ENCODE measurements at places on chromosomes 2 and 18.

- DNase-seq: no peak
These were observed 31.6 kb upstream of the ATG16L1 start for GRCh38 chr2:233219848-233220247.

- DNase-seq: no peak
These were observed 5.9 kb upstream of the DNAJC27 start for GRCh38 chr2:24977631-24978030.

DNA sequence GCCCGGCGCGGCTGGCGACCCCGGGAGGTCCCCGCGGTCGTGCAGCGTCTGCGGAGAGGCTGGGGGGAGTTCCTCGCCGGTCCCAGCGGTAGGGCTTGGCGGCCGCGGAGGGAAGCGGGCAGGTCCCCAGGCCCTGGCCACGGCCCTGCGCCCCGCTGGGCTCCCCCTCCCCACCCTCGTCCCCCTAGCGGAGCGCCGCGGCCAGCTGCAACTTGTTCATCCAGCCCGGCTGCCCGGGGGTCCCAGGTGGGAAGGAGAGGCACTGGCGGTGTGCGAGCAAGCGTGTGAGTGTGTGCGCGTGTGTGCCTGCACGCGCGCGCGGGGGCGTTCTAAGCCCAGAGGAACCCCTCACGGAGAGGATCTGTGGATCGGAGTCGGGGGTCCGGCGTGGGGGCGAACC lies 1.3 kb downstream of the PTPRM start:
- peak; percentile 75 for DNase-seq

- DNase-seq: no peak
These were observed 49.5 kb upstream of the POLE4 start for GRCh38 chr2:74908748-74909444.

DNA sequence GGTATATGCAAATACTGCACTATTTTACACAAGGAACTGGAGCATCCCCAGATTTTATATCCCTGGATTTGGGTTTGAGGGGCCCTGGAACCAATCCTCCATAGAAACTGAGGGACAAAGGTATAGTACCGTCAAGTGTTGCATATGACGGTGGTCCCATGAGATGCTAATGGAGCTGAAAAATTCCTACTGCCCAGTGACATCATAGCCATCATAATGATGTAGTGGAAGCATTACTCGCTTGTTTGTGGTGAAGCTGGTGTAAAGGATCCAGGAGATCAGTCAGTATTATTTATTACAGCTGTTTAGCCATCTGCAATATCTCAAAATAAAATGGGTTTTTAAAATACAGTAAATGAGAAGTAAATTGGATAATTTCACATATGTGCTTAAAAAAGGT lies 496.6 kb upstream of the HS6ST1 start:
- DNase-seq: no peak

DNA sequence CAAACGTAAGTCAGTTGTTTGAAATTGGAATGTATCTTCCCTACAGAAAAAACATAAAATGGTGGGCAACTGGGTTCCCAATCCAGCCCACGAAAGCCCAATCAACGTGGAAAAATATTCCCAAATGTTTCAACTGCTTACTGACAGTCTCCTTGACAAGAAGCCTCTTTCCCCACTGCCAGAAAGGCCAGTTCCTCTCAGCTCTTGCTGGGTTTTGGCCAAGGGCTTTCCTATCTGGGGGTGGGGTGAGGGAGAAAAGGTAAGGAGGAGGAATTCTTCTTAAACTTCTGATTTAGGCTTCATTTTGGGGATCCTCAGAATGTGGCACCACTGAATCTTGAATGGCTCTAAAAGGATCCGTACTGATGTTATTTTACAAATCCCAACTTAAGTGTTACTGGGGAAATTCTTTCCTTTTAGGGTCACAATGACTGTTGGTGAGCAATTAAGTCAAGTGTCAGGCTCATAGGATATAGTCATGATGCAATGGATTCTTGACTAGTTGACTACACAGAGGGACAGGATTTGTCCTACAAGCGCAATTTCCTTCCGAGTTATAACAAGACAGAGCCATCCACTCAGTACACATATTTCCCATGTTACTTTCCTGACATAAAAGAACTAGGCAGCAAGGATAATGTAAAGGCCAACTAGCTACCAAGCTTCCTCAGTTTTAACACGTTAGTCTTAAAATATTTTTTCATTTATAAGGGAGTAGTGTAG lies 73.6 kb downstream of the SPRED2 start:
- DNase-seq: no peak

GRCh38 chr18:79921984-79922965 lies 29.2 kb downstream of the SLC66A2 start:
- no peak for DNase-seq

GRCh38 chr2:162828545-162828944 lies 10.0 kb downstream of the KCNH7 start:
- no peak for DNase-seq

- DNase-seq: no peak
These were observed 15.3 kb upstream of the ARID5A start for GRCh38 chr2:96521219-96521618.

- DNase-seq: no peak
These were observed 1.7 kb upstream of the PPP4R1 start for GRCh38 chr18:9616049-9616448.

DNA sequence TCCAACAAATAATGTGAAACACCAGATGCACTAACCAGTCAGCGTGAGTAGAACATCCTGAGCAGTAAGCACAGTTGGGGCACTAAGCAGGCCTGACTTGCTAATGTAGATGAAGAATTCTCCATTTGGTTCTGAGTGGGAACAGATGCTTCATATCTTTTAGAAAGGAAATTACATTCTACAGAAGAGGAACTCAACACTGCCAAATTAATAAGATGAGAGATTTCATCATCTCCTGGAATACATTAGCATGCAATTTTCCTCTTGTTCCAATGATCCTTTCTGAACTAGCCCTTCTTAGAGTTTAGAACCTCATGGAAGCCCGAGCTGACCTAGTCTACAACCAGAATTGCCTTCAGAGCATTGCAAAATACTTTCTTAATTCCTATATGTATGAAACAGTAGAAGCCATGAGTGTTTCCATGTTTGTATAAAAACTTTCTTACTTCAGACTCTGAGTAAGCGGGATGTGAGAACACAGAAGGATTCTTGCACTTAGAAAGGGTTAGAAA lies 34.8 kb downstream of the COL5A2 start:
- DNase-seq: no peak

GRCh38 chr2:43326101-43326825 lies 99.9 kb upstream of the ZFP36L2 start:
- no peak for DNase-seq

- DNase-seq: no peak
These were observed 60.0 kb downstream of the ADCY3 start for GRCh38 chr2:24859968-24860600.

DNA sequence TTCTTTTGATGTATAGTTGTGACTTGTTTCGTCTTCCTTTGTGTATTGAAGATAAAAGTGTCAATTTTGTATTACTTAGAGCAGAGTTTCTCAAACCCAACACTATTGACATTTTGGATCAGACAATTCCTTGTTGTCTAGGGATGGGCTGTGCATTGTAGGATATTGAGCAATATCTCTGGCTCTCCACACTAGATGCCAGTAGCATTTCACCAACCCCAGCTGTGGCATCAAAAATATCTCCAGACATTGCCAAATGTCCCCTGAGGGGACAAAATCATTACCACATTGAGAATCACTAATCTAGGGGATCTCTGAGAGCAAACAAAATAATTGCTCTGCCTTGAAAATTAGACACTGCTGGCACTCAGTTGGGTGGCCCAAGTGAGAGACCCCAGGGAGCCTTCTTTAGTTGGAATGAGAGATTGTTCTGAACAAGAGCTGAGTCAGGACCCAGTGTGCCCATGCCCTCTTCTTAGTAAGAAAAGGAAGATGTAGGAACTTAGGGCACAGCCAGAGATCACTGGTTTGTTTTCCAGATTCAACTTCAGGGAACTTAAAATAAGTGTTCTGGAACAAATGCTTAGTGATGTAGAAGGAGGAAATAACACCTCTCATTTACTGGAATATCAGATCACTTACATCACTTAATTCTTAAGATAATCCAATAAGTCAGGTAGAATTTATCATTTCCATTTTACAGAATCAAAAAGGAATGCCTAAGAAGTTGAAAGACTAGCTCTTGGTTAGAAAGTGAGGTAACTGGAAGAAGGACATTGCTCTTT lies 466.6 kb upstream of the TNP1 start:
- DNase-seq: no peak

DNA sequence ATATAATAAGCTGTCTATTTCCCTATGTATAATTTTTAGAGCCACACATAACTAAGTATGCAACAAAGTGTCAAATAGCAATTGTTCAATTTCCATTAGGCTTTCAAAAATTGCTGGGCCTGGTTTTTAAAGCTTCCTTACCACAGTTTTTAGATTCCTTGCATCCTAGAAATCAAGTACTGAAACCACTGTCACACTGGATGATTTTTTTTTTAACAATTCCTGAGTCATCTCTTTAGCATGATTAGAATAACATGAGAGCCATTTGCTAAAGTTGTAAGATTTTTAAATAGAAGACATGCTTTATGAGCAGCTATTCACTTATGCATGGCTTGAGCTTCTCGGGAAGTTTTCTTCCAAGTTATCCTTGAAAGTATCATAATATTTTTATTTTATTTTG lies 319.5 kb upstream of the NXPH2 start:
- no peak for DNase-seq

GRCh38 chr2:199734011-199734410 lies 117.0 kb downstream of the FTCDNL1 start:
- DNase-seq: no peak

GRCh38 chr2:233354500-233354924 lies 218 bp downstream of the DGKD start:
- no peak for DNase-seq

DNA sequence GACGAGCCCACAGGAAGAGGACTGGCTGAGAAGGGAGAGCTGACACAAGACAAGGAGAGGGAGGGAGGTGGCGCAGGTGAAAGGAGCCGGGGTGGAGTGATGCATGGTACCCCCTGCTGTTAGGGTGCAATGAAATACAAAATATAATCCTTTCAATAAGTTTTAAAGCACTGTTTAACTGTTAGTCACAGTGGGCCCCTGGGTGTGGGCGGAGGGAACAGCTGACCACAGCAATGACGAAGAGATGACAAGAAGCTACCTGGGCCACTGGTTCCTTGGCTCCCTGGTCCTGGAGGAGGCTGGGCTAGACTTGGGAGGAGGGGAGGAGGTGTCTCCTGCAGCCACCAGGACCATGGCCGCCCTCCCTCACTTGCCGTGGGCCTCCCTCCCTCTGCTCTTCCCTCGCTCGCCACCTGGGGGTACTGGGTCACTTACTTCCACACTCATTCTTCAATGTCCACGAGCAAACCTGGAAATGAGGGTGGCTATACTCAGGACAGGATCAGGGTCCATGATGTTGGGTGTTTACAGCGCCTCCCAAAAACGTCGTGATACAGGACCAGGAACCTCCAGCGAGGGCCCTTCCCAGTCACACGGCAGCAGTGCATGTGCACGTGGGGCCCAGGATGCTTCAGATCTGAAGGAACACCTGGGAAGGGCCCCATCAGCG lies 196.1 kb downstream of the ANKRD30B start:
- no peak for DNase-seq

GRCh38 chr2:156124458-156124857 lies 208.1 kb downstream of the NR4A2 start:
- DNase-seq: no peak

DNA sequence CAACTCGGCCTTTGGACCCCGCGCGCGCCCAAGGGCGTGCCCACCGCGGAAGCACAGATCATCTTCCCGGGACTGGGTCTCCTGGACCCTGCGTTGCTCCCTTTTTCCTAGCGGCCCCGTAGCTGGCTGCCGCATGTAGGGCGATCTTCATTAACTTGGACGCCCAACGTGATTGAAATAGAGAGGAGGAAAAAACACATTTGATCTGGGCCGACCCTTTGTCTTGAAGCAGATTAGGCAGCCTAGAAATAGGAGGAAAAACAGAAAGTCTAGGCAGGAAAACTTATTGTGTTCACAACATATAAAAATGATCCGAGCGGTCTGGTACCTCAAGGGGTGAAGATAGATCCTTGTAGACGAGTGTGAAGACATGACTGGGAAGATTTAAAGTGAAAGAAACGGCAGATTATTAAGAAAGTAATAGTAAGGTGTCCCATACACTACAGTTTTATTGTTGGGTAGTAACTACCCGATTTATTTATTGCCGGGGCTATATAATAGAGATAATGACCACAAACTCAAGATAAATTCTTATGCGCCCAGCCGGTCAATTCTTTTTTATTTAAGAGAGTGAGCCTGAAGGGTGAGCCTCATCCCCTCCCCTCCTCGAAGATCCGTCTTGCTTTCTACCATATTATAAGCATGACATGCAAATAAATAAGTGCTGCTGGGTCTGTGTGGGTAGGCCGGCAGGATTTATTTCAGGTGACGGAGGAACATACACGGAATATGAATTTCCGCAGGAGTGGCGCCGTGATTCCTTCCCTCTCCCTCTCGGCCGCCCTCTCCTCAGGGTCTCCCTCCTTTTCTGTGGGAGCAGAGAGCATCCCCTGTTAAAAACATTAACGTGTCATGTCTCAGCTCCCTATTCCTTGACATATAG lies 147.4 kb downstream of the MEIS1 start:
- no peak for DNase-seq

All from left hindlimb (tissue), 1 donor.